H54 (cell line): ENCODE measurements at places on chromosomes 1 and 21.

DNA sequence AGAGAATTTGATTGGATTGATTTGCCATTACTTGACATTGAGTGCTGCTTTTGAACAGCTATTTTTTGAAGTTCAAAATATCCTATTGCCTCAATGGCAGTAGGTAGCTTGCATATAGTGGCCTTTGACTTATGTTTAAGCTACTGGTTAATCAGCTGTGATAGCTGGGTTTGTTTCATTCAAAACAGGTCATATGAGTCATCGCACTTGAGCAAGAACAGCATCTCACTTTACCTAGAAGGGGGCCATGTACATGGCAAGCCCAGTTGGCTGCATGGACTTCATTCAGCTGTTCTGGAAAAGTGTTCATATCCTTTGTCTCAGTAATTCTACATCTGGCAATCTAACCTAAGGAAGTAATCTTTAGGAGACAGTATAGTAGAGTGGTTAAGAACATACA lies 29.0 kb upstream of the ARID1A start:
- no peak for DNase-seq

DNA sequence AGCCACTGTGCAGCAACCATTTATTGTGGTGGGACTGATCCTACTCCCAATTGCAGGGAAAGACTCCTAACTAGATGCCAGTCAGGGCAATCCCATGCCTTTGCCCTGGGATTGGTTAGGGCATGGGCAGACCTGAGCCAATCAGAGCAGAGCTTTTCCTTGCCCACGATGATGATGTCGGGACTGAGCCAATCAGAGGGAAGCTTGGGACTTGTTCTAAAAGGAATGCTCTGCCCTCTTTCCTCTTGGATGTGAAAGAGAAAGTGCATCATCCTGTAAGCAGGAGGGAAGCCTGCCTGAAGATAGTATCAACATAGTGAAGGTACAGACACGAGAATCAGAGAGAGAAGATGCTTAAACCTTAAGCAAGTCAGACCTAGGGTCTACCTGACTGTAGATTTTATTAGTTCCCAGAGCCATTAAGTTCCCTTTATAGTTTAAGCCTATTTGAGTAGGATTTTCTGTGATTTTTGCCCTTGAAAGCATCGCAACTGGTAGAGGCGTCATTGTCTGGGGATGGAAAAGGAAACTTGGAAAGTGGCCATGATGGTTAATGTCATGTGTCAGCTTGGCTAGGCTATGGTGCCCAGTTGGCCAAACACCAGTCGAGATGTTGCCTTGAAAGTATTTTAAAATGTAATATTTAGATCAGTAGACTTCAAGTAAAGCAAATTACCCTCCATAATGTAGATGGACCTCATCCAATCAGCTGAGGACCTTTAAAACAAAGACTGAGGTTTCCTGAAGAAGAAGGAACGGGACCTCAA lies 19.9 kb downstream of the IRF2BP2 start:
- DNase-seq, result no peak

GRCh38 chr1:62809788-62810187 lies 25.9 kb downstream of the ATG4C start:
- no peak for DNase-seq

GRCh38 chr21:43191971-43192370 lies 23.2 kb downstream of the CRYAA start:
- no peak for DNase-seq

GRCh38 chr1:14255711-14256110 lies 342.8 kb upstream of the KAZN start:
- peak; percentile 9 for DNase-seq

DNA sequence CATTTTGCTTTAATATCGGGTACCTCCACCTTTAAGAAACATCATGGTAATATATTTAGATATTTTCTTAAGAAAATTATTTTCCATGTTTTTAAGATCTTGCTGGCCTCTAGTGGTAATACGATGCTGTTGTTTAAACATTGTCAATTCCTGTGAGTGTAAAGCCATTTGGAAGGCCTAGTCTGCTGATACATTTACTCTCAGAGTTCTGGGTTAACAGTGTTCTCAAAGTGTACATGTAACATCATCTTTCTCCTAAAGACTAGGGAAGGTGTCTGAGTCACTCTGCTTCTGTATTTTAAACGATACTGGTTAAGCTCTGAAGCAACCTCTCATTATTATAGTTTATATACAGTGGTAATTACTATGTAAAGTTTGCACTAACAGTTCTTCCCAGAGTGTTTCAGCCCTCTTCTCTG lies 189.1 kb downstream of the RASAL2 start:
- DNase-seq, result no peak

- DNase-seq, result no peak
Measured at GRCh38 chr1:205907794-205908193, 35.5 kb downstream of the SLC26A9 start.

DNA sequence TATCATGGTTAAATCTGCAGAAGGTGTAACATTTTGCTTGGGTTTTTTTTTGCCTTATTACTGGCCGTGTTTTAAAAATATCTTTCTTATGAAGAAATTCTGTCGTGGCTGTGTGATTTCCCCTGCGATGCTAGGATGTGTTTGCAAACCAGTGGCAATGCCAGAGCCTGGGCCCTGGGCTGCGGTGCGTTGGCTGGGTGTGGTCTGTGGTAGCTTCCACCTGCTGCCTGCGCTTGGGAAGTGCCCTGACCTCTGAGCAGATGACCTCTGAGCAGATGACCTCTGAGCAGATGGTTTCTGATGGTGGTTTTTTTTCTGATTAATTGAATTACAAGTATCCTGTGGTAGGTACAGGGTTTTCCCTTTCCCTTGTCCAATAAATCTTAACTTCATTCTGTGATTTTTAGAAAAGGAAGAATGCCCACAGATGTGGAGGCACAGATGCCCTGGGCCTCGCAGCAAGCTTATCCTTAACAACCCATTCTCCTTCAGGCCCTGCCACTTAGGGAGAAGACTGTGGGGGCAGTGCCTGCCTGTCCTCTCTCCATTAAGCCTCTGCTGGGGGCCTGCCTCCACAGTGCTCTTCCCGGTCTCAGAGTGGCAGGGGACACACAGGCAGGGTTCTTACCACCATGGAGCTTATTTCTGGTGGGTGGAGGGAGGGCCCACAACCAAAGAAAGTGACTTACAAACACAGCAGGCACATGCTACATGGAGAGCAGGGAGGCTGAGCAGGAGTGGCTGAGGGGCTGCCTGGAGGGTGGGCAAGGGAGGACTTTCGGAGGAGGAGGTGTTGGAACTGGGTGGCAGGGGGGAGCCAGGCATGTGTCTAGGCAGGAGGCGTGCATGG lies 81.7 kb downstream of the PCBP3 start:
- no peak for DNase-seq

DNA sequence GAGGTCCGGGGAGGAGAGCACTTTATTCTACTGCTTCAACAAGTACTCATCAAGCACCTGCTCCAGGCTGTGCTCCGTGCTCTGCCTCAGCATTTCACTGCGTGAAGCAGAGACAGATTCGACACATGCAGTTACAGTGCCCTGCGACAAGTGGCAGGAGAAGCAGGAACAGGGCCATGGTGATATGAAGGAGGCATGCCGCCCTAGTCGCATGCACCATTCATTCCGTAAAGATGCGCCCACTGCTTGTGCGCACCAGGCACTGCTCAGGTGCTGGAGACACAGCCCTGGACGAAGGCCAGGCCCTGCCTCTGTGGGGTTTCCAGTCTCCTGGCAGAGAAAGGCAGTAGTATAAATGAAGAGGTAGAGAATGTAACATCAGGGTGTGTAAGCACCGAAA lies 206.6 kb downstream of the HIVEP3 start:
- DNase-seq, result no peak

- no peak for DNase-seq
Measured at GRCh38 chr1:97331165-97331564, 589.7 kb downstream of the DPYD start.

DNA sequence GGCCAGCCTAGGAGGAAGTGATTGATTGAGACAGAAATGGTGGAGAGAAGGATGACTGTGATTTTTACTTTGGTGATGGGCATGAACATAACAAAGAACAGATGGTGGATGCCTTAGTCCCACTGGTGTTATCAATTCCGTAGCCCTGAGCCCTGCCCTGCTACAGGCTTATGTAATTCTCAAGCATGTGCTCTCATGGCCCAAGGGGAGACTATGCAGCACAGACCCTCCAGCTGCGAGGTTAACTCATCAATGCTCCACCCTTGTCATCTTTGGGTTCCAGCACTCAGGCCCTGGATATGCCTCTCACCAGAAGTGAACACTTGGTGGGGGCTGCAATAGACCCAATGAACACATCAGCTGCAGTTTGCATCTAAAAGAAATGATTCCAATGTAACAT lies 62.7 kb upstream of the LRRC8D start:
- no peak for DNase-seq
